Stimulated activated CD4-positive, alpha-beta T cell treated with anti-CD3 and anti-CD28 coated beads, TNF-alpha, amount 100 ng/mL, for 48 hours (primary cell): ENCODE measurements at places on chromosomes 13 and 19.

DNA sequence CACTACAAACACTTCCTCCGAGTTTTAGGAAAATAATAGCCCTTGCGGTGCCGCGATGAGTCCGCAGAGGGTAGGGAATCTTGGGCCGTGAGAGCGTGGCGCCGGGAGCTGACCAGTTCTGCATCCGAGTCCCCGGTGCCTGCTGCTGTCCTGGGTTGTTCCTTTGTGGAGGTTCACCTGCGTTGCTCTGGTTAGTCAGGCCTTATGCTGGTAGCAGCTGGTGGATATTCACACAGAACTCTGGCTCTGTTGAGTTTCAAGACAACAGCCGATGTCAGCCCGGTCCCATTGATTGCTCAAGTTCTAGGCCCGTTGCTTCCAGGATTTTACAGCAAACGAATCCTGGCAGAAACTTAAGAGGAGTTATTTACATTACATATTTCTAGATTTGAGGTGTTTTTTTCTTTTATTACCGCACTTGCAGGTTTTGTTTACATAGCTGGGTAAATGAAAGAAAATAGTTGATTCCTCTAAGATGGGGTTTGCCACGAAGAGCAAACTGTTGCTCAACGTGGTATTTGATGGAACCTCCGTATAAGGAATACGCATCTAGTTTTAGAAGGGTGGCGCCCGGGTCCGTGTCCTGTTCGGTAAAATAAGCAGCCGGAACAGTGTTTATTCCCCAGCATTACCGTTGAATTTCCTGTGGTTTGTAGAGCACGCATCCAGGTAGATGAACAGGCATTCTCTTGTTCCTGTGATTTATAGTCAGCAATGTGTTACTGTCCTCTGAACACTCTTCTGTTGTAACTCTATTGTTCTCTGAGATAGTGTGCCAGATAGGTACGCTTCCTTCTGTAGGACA lies 1.3 kb downstream of the CLDN10 start:
- DNase-seq: no peak

GRCh38 chr19:49879243-49879963 lies 1.9 kb downstream of the TBC1D17 start:
- no peak for DNase-seq

GRCh38 chr19:40355975-40356680 lies 7.6 kb downstream of the PLD3 start:
- DNase-seq: no peak

DNA sequence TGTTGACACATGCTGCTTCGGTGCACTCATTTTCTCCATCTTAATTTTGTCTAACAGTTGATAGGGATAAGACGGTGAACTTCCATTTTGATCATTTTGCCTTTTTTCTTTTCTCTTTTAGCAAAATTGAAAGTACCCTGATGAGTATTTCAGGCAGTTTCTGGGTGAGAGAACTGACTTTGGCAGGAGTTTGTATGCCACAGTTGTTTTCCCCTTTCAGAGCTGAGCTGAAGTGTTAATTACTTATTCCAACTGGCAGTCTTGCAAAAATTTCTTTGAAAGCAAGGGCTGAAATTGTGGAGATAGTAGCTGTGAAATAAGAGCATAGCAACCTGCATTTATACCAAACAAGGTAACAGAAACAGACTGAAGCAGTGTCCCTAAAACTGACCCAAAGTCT lies 180.2 kb downstream of the SLITRK5 start:
- DNase-seq: no peak

GRCh38 chr13:113106711-113107351 lies 1.2 kb downstream of the F7 start:
- no peak for DNase-seq

GRCh38 chr13:46743191-46743590 lies 53.8 kb downstream of the ESD start:
- DNase-seq: no peak

DNA sequence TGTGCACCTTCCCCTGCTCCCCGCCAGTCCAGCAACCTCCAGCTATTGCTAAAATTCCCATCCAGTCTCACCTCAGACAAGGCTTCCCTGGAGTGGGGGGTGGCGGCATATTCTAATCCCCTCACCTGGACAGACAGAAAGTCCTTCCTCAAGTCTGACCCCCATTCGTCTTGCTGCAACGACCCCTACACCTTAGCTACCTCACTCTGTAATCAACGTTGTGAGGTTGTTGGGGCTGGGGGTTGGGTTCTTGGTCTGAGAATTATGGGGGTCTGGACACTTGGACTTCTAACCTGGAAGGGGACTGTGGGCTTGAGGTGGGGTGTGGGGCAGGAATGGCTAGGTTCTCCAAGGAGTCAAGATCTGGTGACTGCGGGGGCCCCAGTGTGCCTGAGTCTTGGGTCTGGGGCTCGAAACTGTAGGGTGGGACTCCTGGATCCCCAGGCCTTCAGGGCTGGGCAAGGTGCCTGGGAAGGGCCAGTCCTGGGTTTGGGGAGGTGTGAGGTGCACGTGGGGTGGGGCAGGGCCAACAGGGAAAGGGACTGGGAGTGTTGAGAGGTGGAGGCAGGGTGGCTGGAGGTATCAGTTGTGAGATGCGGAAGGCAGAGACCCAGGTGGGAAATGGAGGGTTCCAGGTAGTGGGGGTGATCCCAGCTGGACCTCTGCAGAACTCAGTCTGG lies 1.3 kb downstream of the FOXA3 start:
- DNase-seq: no peak

GRCh38 chr13:20035130-20035529 lies 76.6 kb downstream of the ZMYM2 start:
- no peak for DNase-seq

DNA sequence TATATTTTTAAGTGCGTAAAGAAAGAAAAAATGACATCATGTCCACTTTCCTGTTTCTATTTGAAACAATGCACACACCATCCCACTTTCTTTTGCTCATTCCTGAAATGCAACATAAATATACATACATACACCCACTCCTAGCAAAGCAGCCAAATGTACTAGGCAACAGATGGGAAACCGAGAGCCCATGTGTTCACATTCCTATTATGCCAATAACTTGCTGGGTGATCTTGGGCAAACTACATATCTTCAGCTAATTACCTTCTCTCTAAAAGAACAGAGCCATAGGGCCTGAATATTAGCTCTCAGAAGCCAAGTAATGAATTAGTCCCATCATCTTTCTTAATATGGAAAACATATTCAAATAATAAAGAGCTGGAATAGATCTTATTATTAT lies 610.6 kb upstream of the ATXN8OS start:
- no peak for DNase-seq
